Fibroblast of lung (primary cell): ENCODE measurements at places on chromosomes 2 and 18.

- DNase-seq: no peak
Measured at GRCh38 chr2:40287773-40288172, 164.1 kb downstream of the SLC8A1 start.

DNA sequence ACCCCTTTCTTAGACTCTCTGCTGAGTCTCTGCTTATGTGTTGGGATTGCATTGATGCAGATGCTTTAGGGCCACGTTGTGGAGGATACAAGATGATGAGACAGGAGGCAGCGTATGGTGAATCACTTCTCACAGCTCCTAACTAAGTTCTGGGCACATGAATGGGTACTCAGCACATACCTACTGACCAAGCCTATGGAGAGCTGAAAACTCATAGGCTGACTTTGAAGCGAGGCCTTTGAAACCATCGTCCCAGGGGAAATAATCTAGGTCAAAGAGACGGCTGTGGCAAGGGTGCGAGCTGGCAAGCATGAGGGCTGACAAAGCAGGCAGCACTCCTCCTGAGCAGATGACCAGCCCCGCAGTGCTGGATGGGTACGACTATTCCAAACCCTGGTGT is 180.2 kb upstream of the TNP1 start:
- DNase-seq: no peak

DNA sequence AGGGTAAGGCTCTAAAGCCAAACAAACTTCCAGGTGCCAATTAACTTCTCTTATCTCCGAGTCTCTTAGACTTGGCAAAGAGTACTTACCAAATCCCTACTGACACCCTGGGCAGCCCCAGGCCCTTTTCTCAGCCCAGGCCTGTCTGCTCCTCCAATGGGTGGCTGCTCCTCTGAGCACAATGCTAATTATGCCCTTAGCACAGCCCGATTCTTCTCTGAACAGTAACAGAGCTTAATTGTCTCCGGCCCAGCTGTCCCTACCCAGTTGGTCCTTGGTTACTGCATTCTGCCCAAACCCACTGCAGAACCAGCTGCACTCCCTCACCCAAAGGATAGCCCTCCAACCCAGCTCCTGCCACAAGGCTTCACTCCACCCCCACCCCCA is 110.3 kb downstream of the SMAD7 start:
- no peak for DNase-seq

- DNase-seq: peak; percentile 29
Measured at GRCh38 chr18:66749030-66749429, 145.1 kb upstream of the CDH19 start.

- DNase-seq: no peak
Measured at GRCh38 chr18:67200665-67201064, 315.9 kb downstream of the DSEL start.

DNA sequence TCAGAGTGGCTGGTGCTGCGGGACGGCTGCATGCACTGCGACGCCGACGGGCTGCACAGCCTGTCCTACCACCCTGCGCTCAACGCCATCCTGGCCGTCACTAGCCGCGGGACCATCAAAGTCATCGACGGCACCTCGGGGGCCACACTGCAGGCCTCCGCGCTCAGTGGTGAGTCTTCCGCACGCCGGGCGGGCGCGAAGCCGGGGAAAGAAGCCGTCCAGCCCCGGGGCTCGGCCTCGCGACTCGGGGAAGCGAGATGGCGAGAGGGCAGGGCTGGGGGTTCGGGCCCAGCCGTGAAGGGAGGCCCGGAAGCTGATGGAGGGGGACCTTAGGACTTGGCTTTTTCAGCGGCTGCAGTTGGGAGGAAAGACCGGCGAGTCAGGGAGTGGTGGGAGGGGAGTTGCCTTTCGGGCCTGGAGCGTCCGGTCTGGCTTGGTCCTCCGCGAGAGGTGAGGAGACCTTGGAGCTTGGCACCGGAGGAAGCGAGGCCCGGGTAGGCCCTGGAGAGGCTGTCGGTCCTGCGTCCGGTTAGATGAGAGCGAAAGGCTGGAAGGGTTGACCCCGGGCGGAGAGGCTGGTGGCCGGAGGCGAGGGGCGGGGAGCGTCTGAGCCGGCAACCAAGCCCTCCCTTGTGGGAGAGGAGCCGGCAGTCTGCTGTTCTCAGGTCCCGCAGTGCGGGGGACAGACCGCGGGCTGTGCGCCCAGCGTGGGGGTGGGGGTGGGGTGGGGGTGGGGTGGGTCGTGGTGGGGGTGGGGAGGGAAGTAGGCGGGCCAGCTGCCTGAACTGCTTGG is 691 bp downstream of the BIRC6 start:
- peak; percentile 38 for DNase-seq

- peak; percentile 19 for DNase-seq
Measured at GRCh38 chr2:14756122-14756541, 123.6 kb downstream of the LRATD1 start.

DNA sequence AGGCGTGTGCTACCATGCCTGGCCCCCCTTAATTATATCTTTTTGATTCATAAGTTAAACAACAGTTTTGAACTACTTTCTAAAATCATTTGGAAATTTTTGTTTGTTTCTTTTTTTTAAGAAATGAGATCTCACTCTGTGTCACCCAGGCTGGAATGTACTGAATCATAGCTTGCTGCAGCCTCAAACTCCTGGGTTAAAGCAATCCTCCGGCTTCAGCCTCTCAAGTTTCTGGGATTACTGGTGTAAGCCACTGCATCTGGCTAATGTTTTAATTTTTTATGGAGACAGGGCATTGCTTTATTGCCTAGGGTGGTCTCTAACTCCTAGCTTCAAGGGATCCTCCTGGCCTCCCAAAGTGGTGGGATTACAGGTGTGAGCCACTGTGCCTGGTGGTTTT is 71.5 kb downstream of the BABAM2 start:
- peak; percentile 54 for DNase-seq

- DNase-seq: peak; percentile 68
Measured at GRCh38 chr2:187500585-187501359, 52.7 kb upstream of the CALCRL start.
